ENCODE measurements at places on chromosomes 13 and 19.

DNA sequence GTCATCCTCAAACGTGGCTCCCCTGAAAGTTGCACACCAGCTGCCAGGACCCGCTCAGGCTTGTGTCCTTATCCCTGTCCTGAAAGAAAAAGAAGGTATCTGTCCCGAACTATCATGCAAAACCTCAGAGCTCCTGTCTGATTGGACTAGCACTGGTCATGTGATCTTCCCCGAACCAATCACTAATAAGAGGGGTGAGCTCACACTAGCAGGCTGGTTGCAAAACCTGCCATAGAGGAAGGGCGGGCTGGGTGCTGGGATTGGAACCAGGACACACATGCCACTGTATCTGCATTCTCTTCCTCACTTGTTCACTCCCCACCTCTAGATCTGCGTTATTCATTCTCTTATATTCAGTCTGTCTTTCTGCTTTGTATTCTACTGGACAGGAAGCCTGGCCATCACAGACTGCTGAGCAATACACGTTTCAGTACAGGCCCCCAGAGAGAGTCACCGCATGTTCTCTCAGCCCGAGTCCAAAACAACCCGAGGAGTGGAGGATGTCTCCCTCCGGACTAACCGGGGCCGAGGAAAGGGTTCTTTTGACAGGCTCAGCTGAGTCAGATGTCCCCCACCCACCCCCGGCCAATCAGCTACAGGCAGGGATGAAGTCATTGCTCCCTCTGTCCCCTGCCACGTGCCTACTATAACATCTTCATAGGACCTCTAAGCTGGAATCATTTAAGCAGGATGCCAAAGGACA lies 97.7 kb downstream of the SIPA1L3 start:
- peak; percentile 96 for DNase-seq

DNA sequence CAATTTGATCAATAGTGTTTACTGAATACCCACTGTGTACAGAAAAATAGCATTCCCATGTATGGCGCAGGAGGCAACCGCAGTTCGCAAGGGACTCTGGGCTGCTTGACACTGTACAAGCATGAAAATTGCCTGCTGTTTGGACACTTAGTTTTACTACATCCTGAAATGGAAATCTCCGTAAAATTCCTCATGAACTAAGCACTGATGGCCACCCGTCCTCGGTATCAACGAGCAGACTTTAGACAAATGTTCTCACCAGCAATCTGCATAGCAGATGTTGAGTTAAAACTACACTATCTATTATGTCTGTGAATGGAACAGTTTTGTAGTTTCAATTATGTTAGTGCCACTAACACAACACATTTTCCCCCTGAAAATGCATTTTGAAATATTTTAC lies 294.7 kb downstream of the DCLK1 start:
- no peak for DNase-seq

GRCh38 chr13:27472941-27473340 lies 22.6 kb upstream of the MTIF3 start:
- DNase-seq: no peak

DNA sequence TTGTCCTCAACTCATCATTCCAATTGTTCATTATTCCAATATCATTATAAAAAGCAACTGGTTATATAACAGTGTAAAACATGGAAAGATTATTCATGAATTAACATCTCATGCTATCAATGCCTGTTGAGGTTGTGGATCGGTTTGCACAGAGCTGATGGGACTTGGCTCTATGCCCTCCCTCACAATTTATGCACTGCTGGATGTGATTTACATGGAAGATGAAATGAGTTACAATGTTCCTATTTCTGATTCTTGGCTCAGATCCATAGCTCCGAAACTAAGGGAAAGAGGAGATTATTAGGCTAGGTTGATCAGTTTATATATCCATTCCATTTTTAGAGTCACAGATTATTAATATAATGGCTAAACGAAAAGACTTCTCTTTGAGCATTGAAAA lies 38.6 kb downstream of the SCEL start:
- no peak for DNase-seq

DNA sequence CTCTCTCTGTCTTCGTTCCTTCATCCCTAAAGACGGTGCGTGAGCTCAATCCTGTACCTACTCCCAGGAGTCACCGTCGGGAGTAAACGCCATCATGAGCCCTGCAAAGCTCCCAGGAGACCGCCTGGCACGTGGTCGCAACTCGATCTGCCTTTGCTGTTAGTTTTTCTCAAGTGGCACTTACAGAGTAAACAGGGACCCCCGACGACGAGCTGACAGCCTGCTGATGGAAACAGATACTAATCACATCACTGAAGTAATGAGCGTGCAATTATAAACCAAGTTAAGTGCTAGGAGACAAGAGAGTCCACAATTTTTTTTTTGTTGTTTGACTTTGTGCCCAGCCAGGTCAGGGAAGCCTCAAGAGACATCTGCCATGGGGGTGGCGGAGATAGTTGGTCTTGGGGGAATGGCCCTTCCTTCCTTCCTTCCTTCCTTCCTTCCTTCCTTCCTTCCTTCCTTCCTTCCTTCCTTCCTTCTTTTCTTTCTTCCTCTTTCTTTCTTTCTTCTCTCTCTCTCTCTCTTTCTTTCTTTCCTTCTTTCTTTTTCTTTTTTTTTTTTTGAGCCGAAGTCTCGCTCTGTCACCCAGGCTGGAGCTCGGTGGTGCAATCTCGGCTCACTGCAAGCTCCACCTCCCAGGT lies 23.6 kb downstream of the CACNG6 start:
- DNase-seq: no peak

DNA sequence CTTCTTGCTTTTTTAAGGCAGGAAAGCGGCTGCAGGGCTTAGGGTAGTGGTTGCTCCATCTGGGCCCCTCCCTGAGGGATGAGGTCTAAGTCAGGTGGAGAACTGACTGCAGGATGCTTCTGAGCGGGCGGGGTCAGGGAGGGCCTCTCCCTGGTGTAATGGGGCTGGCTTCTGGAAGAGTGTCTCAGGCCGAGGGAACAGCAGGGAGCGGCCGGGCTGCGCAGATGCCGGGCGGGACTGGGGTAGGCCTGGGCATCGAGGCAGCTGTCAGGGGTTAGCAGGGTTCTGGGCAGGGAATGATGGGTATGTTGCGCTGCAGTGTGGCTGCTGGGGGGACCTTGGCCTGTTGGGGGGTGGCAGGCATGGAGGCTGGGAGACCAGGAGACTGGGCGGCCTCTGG lies 2.7 kb downstream of the FAM174C start:
- no peak for DNase-seq
